Activated CD4-positive, CD25-positive, alpha-beta regulatory T cell treated with anti-CD3 and anti-CD28 coated beads, Interleukin-2, amount 50 U/mL, for 16 hours (primary cell): ENCODE measurements at places on chromosomes 4 and X.

DNA sequence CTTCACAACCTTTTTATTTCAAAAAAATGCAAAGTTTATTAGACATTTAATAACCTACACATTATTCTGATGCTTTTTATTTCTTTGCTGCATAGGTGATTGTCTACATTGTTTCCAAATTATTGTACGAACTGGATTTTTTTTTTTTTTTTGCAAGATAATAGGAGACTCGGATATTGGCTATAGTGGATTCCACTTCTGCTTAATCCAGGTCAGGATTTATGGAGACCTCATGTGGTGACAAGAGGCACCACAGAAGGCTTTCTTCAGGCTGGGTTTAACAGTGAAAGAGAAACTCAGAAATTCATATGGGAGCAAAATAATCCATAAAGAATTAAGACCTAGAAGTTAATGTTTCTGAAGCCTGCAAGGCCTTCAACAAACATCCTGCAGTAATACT lies 2.4 kb upstream of the SLIT2 start:
- no peak for DNase-seq

GRCh38 chrX:111507933-111508332 lies 3.5 kb upstream of the SERTM2 start:
- DNase-seq, result no peak

GRCh38 chrX:13750812-13751211 lies 16.3 kb downstream of the OFD1 start:
- no peak for DNase-seq

GRCh38 chrX:53711436-53711835 lies 24.9 kb upstream of the HUWE1 start:
- no peak for DNase-seq

GRCh38 chrX:19740744-19741143 lies 146.7 kb downstream of the SH3KBP1 start:
- no peak for DNase-seq

DNA sequence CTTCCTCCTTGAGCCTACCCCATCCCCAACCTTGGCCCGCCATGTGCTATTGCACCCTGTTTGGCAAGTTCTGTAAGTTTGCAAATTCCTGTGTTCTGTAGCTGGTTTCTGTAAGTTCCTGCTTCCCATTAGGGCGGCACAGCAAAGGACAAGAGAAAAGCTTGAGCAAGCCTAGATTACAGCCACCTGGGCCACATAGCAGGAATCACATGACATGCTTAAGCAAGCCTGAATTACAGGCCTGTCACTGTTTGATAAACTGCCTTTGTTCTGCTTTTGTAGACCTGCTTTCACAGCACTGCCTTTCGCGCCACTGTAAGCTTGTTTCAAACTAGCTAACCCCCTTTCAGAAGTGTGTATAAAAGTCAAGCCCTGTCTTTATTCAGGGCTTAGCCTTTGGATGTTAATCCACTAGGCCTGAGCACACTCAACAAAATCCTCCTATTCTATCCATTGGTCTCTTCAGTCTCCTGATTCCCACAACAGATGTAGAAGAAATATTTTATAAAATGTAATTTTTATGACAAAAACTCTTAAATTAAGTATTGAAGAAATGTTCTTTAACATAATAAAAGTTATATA lies 906.8 kb upstream of the NDST4 start:
- DNase-seq, result no peak

DNA sequence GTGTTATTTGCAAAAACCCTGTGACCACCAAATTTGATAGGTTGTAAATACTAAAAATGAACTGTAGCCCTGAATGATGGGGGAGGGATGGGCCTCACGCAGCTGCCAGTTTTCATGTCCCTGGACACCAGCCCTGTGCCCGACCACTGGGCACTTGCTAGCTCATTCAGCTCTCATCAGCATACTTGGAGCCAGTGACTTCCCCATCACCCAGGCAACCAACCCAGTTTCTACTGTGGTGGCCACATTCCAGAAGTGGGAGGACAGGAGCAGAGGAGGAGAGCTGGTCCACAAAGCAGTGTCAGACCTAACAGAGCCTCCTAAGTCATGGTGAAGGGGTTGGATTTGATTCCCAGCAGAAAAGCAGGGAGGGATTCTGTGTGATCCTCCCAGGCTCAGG lies 128.2 kb downstream of the CPEB2 start:
- no peak for DNase-seq

- DNase-seq, result no peak
Observed at GRCh38 chr4:174320494-174321199, 36.9 kb downstream of the CEP44 start.

DNA sequence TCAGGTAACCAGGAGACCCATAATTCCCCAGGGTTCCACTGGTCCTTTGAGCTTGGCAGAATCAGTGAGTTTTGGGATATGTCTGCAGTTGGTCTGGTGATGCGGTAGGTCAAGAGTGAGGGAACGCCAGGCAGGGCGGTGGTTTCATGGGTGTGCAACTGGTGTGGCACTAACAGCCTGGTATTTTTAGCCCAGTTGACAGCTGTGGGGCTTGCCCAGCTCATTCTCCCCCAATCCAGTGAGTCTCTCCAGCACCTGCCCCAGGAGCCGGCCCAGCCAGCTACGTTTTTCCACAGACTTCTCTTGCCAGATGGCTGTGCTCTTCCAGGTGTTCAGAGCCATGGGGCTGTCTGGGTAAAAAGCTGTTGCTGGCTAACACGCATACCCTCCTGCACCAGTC lies 1019.9 kb downstream of the CCSER1 start:
- no peak for DNase-seq

DNA sequence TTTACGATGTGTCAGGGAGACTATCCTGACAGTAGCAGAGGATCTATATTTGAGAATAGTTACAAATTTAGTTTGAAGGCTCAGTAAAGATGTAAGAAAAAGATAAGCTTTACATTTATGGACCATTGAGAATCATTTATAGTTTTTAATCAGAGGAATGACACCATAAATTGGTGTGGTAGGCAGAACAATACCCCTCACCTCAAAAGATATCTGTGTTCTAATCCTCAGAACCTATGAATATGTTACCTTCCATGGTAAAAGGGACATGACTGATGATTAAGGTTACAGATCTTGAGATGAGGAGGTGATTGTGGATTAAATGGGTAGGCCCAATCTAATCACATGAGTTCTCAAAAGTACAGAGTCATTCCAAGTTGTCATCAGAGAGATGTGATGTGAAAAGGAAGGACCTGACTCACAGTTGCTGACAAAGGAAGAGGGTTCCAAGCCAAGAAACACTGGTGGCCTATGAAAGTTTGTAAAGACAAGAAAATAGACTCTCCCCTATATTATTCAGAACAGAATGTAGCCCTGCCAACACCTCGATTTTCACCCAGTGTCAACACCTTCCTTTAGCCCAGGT lies 27.0 kb downstream of the EREG start:
- no peak for DNase-seq
